ENCODE measurements at places on chromosomes 2 and 18.
A peak's percentile ranks its signal among the peaks of the same experiment; 100 is the strongest.

DNA sequence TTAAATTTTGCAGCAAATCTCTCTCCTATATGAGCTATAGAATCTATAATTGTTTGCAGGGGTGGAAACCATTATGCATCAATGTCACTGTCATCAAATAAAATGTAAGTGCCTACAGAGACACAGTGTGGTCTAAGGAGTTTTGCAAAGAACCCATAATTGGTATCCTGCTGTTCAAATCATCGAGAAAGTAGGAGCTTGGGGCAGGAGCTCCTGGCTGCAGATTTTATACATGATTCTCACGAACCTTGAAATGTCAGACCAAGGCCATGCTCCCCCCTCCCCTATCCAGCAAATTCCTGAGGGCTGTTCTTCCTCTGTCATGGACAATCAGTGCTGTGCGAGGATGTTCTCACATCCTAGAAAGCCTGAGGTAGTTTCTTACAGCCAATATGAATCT, 119.5 kb upstream of the CYRIA start:
- DNase-seq: no peak

DNA sequence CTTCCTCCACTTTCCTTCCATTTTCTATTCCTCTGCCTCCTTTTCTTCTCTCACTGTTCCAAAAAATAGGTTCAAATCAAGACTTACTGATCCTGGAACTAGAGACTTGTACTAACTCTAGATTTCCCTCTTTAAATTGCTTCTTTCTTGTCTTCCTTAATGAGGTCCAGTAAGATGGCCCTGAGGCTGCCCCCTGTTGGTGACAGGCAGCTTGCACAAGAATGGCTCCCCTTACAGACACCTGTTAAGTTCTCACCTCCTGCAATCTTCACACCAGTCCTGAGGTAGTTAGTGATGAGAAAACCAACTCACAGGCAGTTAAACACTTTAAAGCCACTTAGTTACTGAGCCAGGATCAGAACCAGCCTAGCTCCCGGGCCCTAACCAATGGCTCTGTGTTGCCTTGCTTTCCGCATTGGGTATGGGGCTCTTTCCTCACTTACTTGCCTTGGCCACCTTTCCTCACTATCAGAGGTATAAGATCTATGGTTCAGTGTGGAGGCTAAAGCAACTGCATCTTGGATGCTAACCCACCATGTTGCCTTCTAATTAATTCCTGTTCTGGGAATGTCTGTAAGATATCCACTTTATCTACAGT, 130.6 kb downstream of the AKAIN1 start:
- DNase-seq: no peak

DNA sequence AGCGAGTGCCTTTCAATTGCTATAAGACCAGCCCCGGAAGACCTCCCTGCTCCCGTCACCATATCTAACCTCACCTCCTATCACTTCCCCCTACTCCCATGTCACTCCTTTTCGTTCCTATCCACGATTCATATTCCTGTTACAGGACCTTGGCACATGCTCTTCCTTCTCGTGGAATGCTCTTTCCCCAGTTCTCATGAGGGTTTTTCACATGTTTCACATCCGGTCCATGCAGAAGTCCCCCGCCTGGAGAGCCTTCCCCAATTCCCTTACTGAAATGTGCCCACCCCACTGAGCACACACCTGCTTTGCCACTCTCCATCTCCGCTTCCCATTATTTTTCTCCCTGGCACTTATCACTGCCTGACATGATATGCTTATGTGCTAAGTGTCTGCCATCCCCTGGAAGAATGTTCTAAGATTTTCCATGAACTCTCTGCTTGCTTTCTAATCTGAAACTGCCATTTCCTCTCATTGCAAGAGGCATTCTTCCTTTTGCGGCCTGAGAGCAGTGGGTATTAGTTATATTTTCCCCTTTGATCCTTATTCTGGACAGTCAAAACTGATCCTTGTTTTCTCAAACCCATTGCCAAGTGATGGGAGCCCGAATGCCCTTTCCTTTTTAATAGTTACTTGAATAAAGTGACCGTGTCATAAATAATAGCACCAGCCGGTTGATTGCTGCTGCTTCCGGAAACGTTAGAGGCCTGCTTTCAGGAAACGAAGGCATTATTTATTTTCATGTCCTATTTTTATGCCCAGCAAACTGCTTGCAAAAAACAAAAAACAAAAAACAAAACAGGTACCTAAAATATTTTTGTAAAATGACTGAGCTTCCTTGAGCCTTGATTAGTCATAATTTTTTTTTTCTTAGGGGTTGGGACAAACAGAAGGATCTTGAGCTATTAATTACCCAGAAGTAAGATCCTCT, 127.9 kb downstream of the ZNF532 start:
- no peak for DNase-seq

DNA sequence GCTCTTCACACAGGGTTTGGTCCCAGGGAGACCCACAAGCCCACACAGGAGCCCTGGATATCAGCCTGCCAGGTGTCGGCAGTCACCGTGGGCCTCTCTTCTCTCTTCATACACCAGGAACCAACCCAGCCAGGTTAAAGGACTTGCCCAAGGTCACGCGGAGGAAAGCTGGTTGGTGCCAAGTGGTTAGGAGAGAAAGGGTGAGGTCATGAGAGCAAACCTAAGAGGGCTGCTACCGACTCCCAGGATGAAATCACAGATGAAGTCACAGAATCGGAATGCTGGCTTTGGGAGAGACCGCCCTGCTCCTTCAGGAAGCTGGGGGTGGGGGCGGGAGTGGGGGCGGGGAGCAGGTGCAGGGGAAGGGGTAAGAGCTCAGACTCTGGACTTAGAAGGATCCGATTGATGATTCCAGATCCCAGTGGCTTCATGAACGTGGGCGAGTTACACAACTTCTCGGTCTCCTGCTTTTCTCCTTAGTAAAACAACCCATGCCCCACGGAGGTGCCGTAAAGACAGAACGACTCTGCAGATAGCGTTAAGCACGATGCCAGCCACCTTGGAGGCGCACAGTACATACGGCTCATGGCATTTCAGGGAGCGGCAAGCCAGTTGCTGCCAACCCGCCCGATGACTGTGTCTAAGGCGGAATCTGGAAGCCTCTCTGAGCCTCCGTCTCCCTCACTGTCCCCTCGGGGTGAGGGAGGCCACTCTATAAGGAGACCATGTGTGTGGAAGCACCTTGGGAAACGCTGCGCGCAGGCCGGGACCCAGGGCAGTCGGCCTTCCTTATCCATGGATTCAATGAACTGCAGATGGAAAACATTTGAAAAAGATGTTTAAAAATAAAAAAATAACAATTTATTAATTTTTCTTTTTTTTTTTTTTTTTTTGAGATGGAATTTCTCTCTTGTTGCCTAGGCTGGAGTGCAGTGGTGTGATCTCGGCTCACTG, 23.0 kb upstream of the TAF1B start:
- no peak for DNase-seq

DNA sequence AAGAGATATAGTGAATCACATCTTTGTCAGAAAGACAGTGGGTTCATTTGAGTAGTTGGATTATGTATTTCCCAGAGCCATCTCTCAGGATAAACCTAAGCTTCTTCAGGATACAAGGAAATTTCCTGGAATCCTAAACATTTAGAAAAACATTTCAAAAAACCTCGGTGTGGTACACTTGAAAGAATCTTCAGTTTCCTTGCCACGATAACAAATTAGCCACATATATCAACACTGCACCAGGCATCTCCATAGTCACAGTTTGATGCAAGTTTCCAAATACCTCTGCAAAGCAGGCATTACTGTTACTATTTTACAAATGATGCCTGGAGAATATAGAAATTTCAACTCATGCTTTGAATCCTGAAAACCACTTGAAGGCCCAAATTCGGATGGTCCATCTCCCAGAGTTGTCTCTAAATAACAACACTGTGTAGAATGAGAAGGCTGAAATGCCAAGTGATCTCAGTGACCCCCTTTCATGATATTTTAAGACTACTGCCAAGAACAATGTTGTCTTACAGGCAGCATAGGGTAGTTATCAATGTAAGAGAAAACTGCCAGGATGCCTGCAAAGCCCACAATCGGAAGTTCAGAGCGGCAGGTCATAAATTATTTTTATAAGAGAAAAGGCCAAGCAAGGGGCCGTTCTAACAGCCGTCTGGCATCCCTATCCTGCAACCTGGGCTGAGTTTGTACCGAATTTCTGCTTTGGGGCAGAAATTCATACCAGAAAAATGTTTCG, 307.9 kb downstream of the TXNL1 start:
- DNase-seq: no peak

- no peak for DNase-seq
Measured at GRCh38 chr2:88659538-88659915, 31.9 kb upstream of the RPIA start.

DNA sequence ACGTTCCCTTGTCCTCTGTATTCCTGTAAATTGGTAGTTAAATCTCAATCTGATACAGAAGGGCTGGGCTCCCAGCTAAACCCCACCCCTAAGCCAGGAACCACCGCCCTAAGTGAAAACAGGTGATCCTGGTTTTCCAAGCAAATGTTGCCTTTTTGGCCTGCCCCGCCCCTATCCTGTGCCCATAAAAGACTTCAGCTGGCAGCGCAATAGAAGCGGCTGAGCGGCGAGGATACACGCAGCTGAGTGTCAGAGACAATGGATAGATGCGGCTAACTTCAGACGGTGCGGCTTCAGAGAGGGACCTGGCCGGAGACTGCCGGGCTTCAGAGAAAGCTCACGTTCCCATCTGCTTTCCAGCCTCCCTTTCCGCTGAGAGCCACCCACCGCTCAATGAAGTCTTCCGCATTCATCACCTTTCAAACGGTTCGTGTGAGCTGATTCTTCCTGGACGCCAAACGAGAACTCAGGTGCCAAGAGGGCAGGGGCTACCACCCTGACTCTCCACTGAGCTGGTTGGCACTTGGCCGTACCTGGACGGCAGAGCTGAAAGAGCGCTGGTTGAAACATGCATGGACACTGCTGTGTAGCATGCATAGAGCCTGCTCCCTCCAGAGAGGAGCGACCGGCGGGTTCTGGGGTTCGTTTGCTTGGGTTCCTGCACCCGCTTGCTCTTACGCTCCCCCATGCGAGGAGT, 49.5 kb upstream of the POLE4 start:
- no peak for DNase-seq

DNA sequence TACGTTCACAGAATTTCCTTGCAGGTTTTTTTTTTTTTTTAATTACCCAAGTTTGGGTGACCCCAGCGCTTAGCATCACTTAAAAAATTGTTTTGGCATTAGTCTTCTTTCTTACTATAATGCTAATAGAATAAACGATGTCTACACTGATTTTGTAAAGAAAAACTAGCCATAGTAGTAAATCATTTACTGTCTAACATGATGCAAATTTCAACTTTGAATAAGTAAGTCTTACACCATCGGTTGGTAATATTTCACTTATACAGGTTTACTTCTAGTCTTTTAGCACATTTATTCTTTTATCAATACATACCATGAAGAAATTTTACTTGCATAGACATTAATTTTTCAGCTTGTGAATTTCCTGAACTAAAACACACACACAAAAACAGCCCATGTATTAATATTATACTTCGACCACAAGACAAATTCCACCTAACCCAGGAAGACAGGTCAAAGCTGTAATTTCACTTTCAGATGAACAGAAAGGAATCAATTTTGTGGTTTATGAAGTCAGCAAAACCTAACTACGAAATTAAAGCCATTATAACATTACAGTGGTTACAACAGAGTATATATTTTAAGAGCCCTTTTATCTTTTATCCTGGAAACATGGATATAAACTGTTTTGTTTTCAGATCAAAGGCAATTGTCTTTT, 1.9 kb downstream of the YES1 start:
- no peak for DNase-seq

DNA sequence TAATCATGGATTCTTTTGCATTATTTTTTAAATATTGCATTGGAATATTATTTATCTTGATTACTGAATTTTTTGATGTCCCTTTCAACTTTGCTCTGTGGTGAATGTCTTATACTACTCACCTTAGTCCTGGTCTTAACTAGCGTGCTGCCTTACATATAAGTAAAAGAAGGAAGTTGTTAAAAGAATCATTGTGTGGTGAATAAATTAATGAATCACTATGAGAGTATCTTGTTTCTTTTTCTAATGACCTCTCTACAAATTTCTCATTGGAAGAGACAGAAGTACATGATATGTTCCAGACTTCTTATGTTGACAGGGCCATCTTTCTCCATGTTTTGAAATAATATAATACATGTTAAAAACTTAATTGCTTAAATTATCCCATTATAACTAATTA, 432.6 kb upstream of the MMADHC start:
- no peak for DNase-seq

GRCh38 chr2:26685341-26685740, 7.2 kb upstream of the KCNK3 start:
- no peak for DNase-seq

DNA sequence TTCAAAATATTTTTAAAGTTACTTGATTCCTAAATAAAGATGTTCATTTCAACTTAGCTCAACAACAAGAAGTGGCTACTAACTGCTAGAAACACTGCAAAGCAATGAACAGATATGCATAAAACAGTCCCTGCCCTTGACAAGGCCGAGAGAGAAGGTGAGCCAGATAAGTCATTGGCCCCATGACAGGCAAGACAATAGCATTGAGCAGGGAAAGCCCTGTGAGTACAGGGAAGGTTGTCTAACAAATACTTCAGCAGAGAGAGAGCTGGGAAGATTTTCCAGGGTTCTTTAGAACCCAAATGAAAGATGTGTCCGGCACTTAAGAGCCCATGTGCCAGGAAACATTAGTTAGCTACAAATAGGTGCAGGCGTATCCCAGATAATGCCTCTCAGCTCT, 4.7 kb downstream of the LAMA1 start:
- no peak for DNase-seq

GRCh38 chr2:121485039-121485438, 45.6 kb upstream of the RNU4ATAC start:
- peak; percentile 43 for DNase-seq

- DNase-seq: no peak
Measured at GRCh38 chr18:61591253-61591652, 258.0 kb downstream of the CDH20 start.

DNA sequence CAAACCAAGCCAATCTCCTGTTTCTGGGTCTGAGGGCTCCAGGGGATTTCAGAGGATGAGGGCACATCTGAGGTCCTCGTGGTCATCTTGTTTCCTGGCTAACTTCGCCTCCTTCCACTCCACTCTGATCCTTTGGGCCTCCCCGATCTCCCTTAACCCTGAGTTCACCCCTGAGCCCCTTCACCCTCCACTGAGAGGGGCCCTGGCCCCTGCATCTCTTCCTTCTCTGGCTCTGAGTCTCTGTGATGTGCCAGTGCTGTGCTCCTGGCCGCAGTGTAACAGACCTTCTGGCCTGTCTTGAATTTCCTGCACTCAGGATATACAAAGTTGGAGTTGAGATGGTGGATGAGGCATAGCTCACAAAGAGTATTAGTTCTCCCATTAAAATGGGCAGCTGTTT, 84.7 kb upstream of the BOD1L2 start:
- no peak for DNase-seq

GRCh38 chr2:23487735-23488492, 102.9 kb downstream of the KLHL29 start:
- DNase-seq: peak; percentile 52

DNA sequence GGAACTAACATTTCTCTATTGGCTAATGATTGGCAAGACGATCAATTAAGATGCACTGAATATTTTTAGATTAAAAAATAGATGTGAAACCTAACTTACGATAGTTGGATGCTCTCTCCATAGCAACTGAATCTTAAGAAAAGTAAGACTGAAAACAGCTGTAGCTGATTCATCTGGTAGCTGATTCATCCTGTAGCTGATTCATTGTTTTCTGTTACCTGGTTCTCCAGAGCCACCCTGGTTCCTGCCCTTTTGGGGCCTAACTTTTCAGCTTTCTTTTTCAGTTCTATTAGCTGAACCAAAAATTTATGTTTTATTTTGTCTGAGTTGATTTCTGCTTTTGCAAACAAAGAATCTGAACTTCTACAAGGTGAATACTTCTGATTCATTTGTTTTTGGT, 22.7 kb upstream of the SPR start:
- DNase-seq: no peak

Measured in AG04450 (cell line).